Activated CD4-positive, CD25-positive, alpha-beta regulatory T cell treated with anti-CD3 and anti-CD28 coated beads, Interleukin-2, amount 50 U/mL, for 16 hours (primary cell): ENCODE measurements at places on chromosomes 3 and 15.

DNA sequence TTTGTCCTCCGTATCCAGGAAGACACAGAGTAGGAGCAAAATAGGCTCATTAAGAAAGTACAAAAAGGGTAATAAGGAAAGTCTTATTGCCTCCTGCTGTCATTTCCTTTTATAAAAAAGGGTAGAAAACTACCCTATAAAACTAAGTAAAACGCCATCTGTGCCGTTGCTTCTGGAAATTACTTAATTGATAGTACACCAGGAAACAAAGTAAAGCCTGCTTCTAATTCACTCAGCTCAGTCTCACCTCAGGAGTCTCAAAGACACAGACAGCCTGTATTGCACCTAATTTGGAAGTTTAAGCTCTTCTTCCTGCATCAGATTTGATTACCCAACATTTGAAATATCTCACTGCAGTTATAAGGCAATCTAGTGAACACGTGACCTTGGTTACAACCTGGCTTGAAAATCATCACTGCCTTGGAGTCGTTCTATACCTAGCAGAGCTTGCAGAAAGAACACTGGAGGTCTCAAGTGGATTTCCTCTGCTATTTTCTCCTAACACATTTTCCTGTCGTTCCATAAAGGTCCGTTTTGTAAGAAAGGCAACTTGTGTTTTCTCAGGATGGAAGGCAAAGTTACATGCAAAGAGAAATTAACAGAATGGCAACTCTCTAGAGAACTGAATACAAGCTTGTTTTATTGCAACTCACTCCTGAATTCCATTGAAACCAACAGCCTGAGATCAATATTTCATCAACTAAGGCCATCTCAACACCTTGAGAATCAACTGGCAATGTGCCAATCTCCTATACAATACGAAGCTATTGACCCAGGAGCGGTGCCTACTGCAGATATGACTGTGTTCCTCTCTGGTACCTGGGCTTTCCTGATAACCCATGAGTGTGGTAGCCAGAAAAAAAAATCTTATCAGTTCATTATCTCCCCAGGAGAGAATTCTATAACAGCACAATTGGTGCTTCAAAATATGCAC, 203.3 kb upstream of the LMCD1 start:
- no peak for DNase-seq

DNA sequence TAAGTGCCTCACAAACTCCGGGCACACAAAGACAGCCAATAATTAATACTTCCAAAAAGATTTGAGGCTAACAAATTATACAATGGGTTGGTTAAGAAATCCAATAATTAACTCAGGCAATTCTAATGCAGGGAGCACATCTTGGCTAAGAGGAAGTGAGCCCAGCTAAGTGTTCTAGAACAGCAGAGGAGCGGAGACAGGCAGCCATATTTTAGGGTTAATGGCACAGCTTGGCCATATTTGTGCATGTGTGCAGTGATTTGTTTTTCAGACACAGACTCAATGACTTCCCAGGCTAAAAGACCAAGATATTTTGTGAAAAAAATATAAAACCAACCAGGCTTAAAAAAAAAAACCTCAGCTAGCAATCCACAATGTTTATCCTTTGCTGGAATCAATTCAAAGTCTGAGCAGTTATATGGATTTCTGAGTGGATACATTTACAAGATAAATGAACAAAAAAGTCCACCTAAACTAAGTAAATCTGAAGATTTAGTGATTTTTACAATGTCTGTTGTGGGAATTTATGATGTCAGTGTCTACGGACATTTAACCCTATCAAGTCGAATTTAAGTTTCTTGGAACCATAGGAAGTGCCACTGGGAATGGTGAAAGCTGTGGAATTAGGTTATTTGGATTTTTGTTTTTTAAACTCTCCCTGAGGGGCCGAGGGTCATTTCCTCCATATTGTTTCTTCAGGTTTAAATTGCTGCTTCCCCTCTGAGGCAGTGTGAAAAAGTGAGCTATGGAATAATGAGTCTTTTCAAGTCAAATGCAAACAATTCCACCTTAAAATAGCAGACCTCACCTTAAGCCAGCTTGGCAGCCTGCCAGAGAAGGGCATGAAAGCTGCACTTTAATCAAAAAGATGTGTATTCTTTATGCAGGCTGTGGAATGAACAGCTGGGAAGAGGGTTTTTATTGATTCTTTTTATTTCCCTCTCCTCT, 413.7 kb upstream of the TBL1XR1 start:
- no peak for DNase-seq

- no peak for DNase-seq
Observed at GRCh38 chr15:46854564-46854963, 862.7 kb upstream of the SEMA6D start.

GRCh38 chr15:45442507-45443135, 64.3 kb upstream of the GATM start:
- DNase-seq: no peak

DNA sequence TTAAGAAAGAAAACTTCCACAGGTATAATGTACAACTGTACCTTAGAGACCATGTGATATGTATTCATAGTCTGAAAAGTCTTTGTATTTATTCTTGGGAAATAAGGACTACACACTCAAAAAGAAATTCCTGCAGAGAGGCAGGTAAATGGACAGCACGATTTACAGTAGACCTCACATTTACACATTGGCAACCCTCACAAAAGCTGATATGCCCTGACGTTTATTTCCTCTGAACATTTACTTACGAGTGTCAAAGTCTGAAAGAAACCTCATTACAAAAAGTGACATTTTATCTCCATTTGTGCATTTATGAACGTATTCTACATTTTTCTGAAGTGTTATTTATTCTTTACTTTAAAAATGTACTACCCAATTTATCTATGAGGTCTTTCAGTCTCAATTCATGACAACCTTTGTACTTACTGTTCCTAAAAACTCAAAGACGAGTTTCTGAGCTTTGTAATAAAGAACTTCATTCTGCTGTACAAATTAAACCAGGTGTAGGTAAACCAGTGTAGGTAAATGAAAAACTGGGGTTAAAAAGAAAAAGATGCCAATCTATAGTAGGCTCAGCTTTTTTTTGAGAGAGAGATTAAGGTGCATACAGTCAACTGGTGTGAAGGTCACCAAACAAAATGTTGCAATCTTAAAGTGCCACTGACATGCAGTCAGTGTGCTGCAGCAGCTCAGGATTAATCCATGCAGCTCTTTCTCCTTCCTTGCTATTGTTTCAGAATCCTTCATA, 44.3 kb downstream of the THRB start:
- DNase-seq: no peak

DNA sequence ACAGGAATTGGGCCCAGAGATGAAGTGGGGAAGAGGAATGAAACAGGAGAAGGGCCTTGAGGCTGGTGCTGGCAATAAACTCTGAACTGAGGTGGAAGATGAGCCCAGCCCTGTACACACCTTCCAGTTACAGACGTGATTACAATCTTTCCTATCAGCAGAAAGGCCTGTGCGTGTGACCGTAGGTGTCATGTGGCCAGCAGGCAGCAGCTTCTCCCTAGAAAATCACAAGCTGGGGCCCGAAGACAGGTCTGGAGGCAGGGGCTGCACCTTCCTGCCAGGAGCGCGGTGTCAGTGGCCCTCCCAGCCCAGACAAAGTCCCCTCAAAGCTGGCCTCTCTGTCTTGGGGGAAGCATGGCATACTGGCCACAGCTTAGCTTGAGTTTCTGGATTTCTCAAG, 16.7 kb upstream of the PIGZ start:
- DNase-seq: no peak

DNA sequence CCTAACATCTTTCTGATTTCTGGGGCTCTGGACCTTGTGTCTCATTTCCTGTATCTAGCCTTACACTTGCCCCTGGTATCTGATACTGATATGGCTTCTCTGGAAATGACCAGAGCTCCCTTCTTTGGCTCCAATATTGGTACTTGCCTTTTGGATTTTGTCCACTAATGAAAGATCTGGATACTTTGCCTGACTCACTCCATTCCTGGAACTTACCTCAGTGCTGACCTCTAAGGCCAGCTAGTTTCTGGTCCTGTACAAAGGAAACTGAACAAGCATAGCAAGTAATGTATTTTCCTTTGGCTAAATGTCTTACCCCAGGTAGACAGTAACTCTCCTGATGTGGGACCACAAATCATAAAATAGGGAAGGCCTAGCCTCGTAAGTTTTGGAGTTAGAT, 93.8 kb upstream of the SLC4A7 start:
- no peak for DNase-seq

DNA sequence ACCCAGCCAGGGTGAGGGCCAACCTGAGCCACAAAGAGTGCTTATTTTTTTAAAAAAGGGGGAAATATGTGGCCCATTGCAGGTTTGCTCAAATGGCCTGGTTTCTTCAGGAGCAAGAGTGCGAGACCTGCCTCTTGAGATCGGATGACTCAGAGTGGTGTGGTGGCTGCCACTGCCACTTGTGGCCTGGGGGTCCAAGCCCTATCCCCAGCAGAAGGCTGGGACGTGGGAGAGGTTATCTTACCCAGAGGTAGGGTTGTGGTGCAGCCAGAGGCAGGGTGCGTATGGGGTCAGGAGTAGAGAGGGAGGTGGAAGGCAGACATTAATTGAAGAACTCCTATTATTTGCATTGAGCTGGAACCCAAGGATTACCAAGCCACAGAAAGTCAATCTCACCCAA, 83.2 kb upstream of the SMAD3 start:
- DNase-seq: no peak

- no peak for DNase-seq
Observed at GRCh38 chr3:194782698-194783404, 97.2 kb downstream of the FAM43A start.

GRCh38 chr3:41960826-41961750, 815 bp downstream of the ULK4 start:
- DNase-seq: peak; percentile 10

DNA sequence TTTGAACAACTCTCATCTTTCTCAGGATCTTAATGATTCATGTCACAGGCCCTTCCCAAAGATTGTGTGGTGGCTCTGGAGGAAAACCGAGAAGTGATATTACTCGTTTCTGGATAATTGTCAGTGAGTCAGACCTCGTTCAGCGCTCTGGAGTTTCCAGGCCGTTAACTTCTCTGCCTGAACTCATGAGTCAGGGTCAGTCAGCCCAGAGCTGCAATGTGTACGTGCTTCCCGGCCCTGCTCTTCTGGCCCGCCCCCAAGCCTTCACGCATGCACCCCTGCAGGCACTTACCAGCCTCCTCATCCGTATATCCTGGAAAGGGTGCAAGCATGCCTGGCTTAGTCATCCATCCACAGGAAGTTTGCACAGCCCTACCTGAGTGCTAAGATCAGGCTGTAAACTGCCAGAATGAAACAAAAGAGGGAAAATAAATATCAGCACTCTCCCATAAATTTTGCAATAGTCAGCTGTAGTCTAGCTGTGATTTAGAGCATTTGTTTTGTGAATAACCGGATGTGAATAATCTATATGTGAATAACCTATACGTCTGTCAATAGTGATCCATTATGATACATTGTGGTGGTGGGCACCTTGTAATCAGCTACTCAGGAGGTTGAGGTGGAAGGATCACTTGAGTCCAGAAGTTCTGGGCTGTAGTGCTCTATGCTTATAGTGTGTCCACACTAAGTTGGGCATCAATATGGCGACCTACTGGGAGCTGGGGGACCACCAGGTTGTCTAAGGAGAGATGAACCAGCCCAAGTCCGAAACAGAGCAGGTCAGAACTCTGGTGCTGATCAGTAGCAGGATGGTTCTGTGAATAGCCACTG, 35.3 kb upstream of the SEMA4B start:
- DNase-seq: no peak
